ENCODE measurements at places on chromosomes 7 and 10.

- no peak for DNase-seq
Measured at GRCh38 chr7:23254051-23254681, 7.6 kb downstream of the GPNMB start.

DNA sequence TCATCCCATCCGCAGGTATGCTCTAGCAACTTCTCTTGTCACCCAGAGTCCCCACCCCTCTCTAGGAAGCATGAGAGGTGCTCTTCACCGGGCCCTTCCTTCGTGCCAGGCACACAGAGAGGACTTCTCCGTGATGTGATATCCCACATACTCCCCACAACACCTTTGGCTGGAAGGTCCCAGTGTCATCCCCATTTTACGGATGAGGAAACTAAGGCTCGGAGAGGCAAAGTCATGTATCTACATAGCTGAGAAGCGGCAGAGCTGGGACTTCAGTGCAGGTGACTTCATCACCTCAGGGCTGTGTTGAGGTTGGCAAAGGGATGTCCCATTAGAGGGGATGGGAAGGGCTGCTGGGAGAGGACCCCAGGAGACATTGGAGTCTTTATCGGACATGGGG is 15.4 kb downstream of the TMEM270 start:
- no peak for DNase-seq

DNA sequence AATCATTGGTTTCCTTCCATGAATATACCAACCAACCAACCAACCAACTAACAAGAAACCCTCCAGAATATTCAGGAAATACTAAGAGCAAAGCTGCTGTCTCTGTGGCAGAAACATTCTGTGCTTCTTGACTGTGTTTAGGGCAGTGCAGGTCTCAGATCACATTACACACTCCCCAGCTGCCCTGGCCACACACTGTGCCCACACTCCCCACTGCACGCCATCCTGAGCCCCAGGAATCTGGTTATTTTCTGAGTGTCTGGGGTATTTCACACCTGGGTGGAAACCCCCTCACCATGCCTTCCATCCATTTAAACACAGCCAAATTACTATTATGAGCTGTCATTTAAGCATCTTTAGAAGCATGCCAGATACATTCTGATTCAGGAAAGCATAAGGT is 183.7 kb upstream of the ANK3 start:
- peak; percentile 45 for DNase-seq

DNA sequence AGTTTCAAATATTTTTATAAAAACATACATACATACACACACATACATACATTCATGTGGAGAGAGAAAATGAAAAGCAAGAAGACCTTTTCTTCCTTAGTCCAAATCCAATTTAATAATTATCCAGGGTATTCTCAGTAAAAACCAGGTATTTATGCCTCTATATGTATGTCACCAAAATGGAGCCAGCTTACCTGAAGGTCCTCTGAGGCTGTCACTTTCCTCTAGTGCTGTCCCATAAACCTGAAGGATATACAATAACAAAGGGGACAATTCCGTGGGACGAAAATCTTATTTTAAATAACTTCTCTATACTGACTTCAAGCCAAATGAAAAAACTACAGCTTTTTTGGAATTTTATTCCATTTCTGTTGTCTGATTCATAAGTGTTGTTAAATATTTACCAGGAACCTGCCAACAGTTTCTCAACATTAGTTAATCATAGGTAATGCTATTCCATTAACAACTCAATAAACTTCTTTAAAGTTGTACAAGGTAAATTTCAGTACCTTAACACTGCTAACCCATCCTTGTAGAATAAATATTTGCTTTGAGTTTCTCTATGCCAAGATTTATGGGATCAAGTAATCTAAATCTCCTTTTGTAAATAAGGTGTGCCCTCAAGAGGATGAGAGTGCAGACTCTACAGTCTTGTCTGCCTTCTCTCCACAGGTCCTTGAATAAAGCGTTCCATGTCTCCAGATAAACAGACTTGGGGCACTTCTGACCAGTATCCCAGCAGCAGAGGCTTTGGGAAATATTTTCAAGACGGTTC is 260.3 kb downstream of the AHR start:
- no peak for DNase-seq

DNA sequence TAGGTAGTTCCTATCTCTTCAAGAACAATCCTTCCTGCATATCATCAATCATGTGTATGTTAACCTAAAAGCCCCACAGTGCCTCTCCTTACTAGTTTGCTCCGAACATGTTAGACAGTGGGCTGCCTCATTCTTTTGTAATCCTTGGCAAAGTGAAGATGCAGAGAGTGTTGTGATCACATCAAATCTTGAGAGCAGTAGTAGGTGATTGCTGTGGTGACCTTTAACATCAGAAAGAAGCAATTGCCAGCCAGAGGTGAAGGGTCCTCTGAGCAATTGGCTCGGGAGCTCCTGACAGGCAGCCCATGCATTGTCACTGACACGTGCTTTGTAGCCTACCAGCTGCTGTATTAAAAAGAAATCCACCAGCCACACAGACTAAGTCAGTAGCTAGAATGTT is 19.6 kb upstream of the GSTK1 start:
- DNase-seq: no peak

DNA sequence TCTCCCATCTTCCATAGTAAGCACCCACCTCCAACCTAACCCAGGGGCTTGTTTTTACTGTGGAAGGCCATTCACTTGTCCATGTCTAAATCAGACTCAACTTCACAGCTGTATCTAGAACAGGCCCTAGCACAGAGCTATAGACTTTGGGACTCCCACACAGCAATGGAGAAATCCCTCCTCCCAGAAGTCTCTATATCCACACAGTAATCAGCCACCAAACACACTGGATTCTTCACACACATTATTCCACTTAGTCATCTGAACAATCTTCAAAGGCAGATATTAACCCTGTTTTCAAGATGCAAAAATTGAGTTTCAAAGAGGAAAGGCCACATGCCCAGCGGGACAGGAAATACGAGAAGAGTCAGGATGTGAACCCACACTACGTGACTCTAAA is 81.8 kb downstream of the MALSU1 start:
- no peak for DNase-seq

GRCh38 chr7:131674131-131674530 is 117.7 kb upstream of the PODXL start:
- no peak for DNase-seq

- no peak for DNase-seq
Measured at GRCh38 chr7:7178906-7179305, 3.4 kb upstream of the C1GALT1 start.

DNA sequence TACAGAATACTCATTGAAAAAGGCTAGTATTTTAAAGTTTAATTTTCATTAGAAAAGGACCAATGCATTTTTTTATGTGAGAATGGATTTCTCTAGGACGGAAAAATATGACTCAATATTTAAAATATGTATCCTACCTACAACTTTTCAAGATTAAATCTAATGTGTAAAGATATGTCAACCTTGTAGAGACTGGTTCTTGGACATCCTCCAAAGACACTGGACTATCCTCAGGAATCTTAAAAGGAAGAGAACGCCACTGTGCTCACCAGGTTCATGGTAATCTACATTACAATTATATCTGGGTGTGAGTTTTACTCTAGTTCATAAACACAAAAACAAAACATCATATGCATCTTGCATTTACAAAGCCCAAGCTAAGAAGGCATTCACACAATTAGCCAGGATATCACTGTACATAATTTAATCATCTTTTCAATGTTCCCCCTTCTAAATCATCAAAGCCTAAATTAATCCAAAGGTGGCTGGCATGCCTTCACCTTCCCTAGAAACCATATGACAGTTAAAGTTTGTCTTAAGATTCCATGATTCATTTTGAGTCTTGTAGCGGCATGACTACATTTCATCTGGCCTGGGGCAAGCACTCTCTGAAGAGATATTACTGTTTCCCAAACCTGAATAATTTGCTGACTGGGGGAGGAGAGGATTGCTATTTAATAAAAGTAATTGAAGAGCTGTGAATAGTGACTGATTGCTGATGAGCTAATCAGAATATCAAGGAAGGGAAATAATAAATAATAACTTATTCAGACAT is 12.0 kb downstream of the SGCE start:
- no peak for DNase-seq

GRCh38 chr10:121082984-121083383 is 231.8 kb downstream of the WDR11 start:
- DNase-seq: no peak

Data from NCI-H2081 (cell line).